ENCODE measurements at places on chromosomes 1 and 21.
A peak's percentile ranks its signal among the peaks of the same experiment; 100 is the strongest.

DNA sequence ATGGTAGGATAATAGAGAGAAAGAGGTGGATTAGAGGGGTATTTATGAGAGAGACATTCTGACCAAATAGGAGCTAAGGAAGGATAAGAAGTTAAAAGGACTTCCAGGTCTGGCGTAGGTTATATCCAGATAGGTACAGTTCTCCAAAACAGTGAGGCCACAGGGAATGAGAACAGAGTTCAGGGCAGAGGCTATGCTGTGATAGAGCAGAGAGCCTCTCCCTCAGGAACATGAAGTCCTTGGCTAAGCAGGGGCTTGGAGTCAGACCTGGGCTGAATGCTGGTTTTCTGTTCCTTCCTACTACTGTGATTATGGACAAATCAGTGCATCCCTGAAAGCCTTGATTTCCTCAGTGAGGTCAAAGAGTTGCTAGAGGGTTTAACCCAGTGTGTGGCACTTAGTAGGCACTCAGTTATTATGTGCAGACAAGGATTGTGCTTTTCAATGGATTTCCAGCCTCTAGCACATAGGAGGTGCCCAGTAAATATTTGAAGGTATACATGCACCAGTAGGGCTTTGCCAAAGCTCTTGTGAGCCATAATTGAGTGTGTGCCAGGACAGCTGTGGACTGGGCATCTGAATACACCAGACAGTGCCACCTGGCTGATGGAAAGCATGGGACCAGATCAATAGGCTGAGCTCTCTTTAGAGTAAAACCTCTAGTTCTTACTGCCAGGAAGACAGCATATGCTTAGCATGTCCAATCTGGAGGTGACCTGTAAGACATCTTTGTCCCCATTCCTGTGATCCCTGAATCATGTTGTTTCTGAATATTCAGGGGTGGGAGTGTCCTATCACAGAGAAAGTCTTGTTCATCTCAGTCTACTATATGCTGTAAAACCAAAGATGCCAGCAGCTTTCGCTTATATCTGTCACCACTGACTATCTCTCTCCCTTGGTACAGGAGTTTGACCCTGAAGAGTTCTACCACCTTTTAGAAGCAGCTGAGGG lies 111.1 kb downstream of the PIK3R3 start:
- DNase-seq: no peak

- DNase-seq: no peak
Observed at GRCh38 chr1:45412899-45413298, 72.7 kb upstream of the MUTYH start.

- DNase-seq: no peak
Observed at GRCh38 chr1:15626269-15626950, 9.2 kb downstream of the DDI2 start.

GRCh38 chr1:106225403-106225802 lies 831.1 kb upstream of the PRMT6 start:
- DNase-seq: no peak

DNA sequence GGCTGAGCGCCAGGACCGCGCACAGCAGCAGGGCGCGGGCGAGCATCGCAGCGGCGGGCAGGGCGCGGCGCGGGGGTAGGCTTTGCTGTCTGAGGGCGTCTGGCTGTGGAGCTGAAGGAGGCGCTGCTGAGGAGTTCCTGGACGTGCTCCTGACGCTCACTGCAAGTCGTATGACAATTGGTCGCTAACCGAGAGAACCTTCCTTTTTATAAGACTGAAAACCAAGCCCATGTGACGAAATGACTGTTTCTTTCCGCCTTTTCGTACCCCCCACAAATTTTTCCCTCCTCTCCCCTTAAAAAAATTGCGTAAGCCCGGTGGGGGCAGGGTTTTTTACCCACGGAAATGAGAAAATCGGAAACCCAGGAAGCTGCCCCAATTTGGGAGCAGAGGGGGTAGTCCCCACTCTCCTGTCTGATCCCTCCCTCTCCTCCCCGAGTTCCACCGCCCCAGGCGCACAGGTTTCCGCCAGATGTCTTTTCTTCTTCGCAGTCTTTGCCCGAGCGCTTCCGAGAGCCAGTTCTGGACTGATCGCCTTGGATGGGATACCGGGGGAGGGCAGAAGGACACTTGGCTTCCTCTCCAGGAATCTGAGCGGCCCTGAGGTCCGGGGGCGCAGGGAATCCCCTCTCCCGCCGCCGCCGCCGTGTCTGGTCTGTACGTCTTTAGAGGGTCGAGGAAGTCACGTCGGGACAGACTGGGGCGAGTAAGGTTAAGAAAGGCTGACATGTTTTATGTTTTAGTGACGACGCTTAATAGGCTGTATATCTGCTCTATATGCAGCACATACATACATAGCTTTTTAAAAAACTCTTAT lies at the start of gene PTGS2:
TSS of gene PTGS2 (minus strand) at position 179 of the 817 bp plus-strand sequence. CDS start at position 46, 133 bp downstream.
- peak; percentile 98 for DNase-seq

DNA sequence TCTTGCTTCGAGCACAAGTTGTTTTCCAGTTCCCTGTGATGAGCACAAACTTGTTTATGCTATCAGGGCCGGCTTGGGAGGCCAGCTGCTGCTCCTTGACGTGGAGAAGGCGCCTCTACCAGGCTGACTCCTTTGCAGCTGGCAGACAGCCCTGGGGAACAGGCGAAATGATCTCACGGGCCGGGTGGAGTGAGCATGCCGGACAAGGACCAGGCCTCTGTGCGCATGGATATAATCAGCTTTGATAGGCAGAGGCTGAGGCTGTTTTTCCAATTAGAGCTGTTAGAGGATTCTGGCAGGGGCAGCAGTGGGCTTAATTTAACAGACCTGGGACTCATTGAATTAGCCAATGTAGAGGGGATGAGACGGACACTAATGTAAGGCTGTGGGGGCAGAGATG lies 38.9 kb downstream of the FAM163A start:
- DNase-seq: no peak

- DNase-seq: peak; percentile 23
Observed at GRCh38 chr1:52520148-52520547, 32.7 kb downstream of the TUT4 start.

GRCh38 chr1:248359415-248359814 lies 2.0 kb upstream of the OR2T4 start:
- DNase-seq: no peak

- DNase-seq: no peak
Observed at GRCh38 chr1:32948905-32949304, 15.7 kb downstream of the RNF19B start.

DNA sequence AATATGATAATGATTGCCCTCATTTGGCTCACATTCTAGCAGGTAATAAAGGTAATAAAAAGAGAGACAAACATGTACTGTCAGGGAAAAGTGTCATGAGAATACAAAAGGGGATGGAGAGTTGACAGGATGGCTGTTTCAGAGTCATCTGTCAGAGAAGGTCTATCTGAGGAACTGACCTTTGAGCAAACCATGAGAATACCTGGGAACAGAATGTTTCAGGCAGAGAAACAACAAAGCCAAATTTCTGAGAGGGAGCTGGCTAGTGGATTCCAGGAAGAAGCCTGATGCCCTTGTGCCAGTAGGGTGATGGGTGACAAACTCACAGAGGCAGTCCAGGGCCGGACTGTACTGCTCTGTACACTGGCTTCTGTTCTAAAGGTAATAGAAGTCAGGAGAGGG lies 107.2 kb downstream of the C1orf21 start:
- DNase-seq: no peak

DNA sequence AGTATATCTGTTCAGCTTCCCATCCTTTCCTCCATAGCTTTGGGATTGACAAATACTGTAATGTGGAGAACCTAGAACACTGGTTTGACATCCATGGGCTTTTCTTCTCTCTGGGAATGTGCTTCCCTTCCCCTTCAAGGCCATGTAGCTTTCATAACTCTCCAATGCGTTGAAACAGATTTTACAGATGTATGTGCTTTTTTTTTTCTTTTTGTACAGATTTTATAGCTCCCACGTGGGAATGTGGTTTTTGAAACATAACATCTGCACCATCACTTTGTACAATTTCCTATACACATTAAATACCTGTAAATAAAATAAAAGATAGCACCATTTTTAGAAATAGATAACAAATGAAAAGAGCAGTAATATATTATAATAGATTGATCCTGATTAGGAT lies 138.5 kb upstream of the TMPRSS15 start:
- no peak for DNase-seq

DNA sequence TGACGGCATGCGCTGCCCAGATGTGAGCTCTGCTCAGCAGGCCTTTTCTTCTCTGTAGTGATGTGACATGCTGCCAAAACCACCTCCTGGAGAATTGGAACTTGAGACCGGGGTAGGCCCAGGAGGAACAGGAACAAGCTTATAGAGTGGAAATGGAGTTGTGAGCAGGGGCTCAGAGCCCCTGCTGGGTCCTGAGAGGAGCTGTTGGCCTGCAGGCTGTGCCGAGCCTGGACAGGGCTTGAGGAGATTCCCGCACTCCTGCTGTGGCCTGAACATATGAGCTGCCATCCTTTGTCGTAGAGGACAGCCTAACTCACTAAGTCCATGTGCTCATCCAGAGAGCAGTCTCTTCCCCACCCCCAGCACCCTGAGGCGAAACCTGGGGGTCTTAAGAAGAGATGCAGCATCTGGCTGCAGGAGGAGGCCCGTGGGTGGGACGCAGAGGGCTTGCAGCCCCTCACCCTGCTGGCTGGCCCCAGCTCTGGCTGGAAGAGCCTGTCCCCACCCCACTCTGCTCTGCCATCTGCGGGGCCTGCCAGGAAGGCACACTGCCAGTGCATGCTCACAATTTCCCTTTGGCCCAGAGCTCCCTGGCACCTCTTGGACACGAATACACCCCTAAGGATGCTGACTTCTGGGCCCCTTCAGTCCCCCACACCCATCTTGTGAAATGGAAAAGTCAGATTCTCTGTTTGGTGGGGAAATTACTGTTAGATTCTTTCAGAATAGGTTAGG lies 42.5 kb downstream of the PTPRF start:
- DNase-seq: no peak

GRCh38 chr1:232705815-232706575 lies 76.1 kb upstream of the SIPA1L2 start:
- peak; percentile 43 for DNase-seq

DNA sequence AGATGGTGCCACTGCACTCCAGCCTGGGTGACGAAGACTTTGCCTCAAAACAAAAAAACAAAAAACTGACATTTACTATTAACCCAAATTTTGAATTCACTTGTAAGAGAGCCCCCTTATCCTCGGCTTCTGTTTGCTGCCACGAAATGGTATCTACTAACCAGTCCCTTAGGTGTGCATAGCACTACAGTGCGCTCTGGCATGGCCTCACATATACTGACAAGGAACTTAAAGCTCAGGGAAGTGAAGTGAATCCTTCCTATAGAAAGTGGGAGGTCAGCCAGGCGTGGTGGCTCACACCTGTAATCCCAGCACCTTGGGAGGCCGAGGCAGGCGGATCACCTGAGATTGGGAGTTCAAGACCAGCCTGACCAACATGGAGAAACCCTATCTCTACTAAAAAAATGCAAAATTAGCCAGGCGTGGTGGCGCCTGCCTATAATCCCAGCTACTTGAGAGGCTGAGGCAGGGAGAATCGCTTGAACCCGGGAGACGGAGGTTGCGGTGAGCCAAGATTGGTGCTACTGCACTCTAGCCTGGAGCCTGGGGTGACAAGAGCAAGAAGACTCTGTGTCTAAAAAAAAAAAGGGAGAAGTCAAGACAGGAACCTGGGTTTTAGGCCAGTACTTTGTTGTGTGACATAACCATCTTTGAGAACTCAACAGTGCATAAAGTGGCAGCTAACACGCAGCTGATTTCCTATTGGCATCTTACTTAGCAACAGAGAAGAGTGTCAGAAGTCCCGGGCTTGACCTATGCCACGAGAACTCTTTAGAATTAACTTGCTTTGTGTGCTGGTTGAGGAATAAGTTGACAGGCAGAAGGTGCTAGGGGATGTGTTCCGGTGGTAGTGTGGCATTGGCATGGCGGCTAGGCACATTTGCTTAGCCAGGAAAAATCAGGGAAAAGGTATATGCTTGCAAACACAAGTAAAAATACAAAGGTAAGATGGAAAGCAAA lies 16.8 kb downstream of the ERRFI1 start:
- no peak for DNase-seq

- DNase-seq: no peak
Observed at GRCh38 chr1:117336088-117336817, 31.0 kb upstream of the MAN1A2 start.

GRCh38 chr1:24047110-24047477 lies 64.8 kb downstream of the MYOM3 start:
- peak; percentile 51 for DNase-seq

DNA sequence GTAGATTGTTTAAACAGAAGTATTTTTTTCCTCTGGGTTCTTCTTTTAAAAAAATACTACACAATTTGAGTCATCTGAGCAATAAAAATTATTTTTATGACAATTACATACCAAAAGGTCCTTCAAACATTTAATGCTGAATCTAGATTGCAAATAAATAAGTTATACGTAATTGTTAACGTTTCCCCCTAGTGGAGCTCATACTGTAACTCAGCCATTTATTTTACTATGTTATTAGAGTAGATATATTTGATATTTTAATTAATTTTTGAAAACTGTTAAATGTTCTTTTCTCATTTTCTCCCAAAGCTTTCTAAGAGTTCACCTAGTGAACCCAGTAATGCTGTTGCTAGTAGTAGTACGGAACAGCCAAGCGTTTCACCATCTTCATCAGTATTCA lies 33.5 kb downstream of the ZMYM1 start:
- no peak for DNase-seq

- no peak for DNase-seq
Observed at GRCh38 chr1:183570451-183570850, 19.8 kb downstream of the NCF2 start.

- DNase-seq: no peak
Observed at GRCh38 chr21:44379991-44380865, 26.8 kb downstream of the TRPM2 start.

GRCh38 chr1:45545553-45546310 lies 4.9 kb upstream of the AKR1A1 start:
- no peak for DNase-seq

DNA sequence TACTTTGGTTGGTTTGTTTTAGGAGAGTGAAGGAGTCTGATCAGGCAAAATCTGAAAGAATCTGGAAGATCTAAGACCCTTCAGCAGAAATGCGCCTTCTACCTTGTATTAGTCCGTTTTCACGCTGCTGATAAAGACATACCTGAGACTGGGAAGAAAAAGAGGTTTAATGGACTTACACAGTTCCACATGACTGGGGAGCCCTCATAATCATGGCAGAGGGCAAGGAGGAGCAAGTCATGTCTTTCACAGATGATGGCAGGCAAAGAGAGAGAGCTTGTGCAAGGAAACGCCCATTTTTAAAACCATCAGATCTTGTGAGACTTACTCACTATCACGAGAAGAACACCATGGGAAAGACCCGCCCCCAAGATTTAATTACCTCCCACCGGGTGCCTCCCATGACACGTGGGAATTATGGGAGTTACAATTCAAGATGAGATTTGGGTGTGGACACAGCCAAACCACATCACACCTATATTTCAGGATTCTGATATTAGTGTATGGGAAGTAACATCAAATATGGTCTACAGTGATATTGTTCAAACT lies 99.3 kb downstream of the GLUL start:
- DNase-seq: no peak

DNA sequence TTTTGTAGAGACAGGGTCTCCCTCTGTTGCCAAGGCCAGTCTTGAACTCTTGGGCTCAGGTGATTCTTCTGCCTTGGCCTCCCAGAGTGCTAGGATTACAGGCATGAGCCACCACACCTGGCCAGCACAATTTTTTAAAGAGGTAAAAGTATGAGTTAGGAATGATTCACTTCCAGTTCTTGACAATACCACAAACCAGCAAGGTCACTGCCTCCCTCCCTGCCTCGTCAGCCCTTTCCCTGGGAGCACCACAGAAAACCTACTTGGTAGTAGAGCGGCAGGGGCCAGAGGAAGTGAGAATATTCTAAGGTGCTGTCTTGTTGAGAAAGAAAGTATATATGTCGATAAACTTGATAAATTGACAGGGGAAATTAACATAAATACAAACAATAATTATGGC lies 10.8 kb upstream of the CDA start:
- DNase-seq: no peak

Measured in suppressor macrophage treated with lipopolysaccharide for 1 hour (primary cell).